NCI-H187 treated with DMSO at 0.1 percent for 48 hours (cell line): ENCODE measurements at places on chromosomes 3 and 15.

DNA sequence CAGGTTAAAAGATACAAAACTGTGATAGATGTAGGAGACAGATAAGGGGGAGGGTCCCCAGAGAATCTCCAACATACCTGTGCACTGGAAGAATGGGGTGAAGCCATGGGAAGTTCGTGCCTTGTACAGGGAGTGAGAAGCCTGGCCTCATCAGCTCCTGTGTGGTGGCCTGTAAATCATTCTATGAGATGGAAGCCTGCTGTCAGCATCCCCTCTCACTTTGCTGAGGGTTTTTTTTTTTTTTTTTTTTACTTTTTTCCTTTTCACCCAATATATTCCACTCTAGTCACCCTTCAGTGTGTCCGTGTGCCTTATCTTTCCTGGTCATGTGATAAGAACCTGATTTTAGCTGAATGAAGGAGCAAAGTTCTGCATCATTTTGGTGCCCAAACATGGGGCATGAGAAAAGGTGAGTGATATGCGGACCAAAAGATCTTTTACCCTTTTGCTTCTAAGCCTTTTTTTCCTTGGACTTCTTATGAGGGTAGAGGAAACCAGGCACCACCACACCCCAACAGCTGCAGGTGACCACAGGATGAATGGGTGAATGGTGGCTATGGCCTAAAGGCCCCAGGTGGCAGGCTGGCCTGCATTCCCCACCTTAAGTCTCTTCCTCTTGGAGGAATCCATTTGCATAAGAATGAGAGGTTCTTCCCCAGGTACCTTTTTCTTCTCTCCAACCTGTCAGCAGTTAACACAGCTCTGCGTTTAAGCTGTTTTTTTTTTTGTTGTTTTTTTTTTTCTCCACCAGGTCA, 1345.0 kb downstream of the NSUN3 start:
- DNase-seq = no peak

DNA sequence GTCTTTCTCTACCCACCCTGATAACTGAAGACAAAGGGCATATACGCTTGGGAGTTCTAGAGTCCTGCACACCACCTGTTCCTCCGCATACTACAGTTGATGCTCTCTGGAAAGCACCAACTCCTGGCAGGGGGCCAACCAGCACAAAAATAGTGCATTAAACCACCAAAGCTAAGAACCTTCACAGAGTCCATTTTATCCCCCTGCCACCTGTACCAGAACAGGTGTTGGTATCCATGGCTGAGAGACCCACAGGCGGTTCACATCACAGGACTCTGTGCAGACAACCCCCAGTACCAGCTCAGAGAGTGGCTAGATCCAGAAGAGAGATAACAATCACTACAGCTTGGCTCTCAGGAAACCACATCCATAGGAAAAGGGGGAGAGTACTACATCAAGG, 114.4 kb upstream of the POU1F1 start:
- DNase-seq = no peak

DNA sequence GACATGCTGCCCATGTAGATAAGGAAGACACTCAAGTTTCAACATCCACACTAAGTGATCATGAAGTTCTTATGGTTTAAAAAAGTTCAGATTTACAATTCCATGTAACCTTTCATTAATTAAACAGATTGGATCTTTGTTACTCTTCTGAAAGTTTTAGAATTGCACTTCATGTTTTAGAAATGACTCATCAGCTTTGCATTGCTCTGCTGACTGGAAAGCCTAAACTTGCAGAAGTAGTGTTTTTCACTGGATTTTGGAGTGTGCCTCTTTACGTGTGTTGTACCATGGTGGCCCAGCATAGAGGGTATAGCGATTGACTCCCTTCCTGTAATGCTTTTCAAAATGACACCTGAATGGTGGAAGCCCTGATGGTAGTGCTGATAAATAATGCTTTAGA, 157.9 kb downstream of the BBX start:
- DNase-seq = no peak

DNA sequence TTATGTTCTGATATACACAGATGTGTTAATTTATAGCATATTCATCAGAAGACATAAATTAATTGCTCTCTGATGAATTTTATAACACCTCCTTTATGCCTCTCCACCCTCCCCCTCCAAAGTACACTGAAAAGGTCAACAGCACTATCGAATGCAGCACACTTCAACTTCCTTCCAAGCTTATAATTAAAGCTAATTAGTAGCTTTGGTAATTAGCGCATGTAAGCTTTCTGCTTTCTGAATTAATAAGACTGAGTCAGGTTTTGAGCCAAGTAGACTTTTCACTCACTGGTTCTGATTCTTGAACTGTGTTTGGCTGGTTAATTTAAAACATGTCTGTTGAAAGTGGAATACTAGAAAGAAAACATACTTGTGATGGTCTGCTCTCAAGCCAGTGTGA, 760.8 kb upstream of the CFAP20DC start:
- DNase-seq = no peak

- no peak for DNase-seq
Measured at GRCh38 chr15:48766196-48766595, 44.7 kb downstream of the CEP152 start.

- no peak for DNase-seq
Measured at GRCh38 chr15:43151688-43152087, 18.3 kb downstream of the TMEM62 start.

- no peak for DNase-seq
Measured at GRCh38 chr15:79315623-79316328, 4.9 kb downstream of the TMED3 start.

DNA sequence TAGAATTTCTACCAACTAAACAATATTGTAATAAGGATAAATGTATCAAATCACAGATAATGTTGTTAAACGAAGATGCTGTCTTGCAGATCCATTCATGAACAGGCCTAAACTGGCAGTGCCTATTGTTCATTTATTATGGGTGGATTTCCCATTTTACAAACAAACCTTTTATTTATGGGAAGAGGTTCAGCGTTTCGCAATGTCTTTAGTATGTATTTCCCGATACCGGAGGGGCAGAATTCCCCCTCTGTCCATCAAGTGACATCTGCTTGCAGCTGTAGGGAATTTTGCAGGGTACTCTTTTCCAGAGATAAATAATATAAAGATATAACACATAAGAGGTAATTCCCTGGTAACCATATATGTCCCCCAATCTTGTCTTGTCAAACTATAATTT, 5.7 kb downstream of the CEP19 start:
- DNase-seq = no peak

DNA sequence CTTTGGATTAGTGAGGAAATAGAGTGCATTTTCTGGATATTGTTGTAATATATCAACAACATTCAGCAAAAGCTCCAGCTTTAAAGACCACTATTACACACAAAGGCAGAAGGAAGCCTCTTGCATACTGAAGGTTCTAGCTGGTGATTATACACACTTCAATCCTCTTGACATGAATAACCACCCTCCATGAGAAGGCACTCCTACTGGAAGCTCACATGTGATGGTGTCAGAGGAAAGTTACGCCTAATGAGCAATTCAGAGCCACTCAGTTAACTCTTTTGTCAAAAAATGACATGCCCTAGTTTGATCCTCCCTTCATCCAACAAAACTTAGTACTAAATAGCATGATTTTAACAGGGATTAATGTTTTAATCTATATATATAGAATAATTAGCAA, 124.6 kb upstream of the LYSMD4 start:
- DNase-seq = no peak

DNA sequence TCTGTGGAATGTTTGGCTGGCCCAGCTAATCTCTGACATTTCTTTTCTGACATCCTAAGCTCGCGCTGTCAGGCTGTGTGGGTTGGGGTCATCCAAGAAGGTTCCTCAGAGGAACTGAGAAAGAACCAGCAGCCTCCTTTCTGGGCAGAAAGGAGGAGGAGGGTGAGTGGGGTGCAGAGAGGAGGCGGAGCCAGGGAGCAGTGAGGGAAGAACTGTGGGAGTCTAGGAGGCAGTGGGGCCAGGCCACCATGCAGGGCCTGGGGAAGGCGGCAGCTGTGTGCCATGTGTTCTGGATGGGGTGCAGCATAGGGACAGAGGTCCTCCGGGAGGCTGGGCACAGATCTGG, 5.3 kb downstream of the SEMA7A start:
- no peak for DNase-seq

GRCh38 chr15:74383695-74384565, 16.5 kb upstream of the CYP11A1 start:
- DNase-seq = no peak

DNA sequence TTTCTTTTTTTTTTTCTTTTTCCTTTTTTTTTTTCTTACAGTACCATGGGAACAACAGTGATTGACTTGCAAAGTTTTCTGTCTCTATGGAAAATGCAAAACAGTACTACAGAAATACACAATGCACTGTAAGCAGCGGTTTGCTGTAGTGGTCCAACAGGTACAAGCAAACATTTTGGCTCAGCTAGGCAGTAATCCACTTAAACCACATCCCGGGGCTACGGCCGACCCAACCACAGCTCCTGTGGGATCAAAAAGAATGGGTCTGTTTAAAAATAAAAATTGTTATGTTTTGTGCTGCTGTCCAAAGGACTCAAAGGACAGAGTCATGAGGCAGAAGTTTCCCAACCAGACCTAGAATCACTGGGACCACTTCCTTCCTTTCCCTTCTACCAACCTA, 667.1 kb upstream of the ADAMTS9 start:
- DNase-seq = no peak

DNA sequence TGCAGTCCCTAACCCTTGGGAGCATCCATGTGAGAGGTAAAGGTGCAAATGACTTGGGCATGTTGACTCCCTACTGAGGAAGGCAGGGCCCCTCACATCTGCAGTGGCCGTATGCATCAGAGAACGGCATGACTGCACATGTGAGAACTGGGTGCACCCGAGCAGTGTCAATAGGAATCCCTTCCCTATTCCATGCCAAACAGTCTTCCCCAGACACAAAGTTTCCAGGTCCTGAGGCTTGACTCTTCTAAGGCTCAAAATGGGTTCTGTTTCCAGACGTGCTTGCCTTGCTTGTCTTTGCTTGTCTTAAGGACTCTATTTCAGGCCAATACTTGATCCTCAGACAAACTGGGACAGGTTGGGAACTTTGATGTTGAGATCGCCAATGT, 20.5 kb upstream of the ANPEP start:
- DNase-seq = no peak

GRCh38 chr15:91562698-91563097, 290.8 kb upstream of the SLCO3A1 start:
- no peak for DNase-seq

GRCh38 chr15:40756938-40757337, 1.9 kb upstream of the RMDN3 start:
- no peak for DNase-seq

- DNase-seq = no peak
Measured at GRCh38 chr3:13296662-13297061, 123.5 kb downstream of the NUP210 start.

GRCh38 chr3:47732143-47732542, 49.5 kb downstream of the SMARCC1 start:
- DNase-seq = no peak

- no peak for DNase-seq
Measured at GRCh38 chr15:93359425-93360131, 270.6 kb upstream of the RGMA start.

- no peak for DNase-seq
Measured at GRCh38 chr3:134477938-134478337, 7.8 kb downstream of the ANAPC13 start.

DNA sequence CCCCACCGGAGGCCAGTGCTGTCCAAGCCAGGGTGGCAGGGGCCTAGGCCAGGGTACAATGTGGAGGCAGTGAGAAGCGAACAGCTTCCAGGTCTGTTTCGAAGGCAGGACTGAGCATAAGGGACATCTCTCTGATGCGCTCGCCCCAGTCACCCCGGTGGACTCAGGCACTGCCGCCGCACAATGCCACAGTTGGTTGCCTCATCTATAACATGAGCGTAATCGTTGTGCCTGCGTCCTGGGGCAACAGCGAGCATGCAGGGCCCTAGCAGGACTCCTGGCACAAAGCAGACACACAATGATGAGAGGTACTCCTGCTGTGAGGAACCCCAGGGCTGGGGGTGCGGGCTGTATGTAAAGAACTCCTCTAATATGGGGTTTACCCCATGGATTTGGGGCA, 14.1 kb downstream of the HRH1 start:
- no peak for DNase-seq

- DNase-seq = no peak
Measured at GRCh38 chr3:23430781-23431398, 227.8 kb downstream of the UBE2E2 start.

- no peak for DNase-seq
Measured at GRCh38 chr3:188335656-188336055, 181.7 kb downstream of the LPP start.

DNA sequence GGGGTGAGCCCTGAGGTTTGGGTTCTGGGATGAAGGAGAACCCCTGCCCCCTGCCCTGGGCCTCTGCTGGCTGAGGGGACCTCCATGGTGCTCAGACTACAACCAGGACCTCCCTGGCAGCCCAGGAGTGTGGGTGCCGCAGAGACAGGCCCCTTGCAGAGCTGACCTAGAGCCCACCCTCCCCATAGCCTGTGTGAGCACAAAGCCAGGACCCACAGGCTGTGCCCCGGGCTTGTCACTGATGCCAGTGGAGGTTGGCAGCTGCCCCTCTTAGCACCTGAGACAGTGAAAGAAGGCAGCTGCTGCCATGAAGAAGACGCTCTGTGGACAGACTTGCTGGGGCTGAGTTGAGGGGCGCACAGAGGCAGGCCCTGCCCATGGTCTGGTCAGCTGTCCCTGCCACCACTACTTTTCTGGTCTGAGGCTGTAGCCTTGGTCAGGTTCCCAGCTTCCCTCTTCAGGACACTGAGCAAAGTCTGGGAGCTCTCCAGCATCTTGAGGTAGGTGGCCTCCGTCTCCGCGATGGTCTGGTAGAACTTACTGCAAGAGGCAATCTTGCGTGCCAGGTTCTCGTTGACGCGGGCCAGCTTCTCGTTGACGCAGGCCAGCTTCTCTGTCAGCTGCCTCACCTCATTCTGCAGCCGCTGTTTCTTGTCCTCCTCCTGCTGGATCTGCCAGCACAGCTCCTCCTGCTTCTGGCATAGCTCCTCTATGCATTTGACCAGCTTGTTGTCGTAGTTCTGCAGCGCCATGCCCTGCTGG, 23.0 kb downstream of the USP4 start:
- no peak for DNase-seq
